C1 segment of cervical spinal cord (tissue), 14 donors: ENCODE measurements at places on chromosomes 16 and 17.

GRCh38 chr16:4212934-4213296, 29.0 kb downstream of the SRL start:
- no peak for DNase-seq

DNA sequence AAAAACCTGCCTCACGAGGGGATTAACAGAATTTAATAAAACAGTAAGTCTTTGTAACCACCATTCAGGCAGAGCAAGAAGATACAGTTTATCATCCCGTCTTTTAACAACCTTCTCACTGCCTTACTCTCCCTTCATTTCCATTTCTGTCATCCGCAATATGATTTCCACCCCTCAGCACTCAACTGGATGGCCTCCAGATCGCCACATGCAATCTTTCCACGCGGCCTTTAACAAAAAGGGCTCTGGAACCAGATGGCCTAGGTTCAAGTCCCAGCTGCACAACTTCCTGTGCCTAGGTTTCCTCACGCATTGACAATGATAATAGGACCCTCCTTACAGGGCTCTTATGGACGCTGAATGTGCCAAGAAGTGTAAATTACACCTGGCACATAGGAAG, 103.6 kb downstream of the GAS7 start:
- no peak for DNase-seq

- no peak for DNase-seq
Observed at GRCh38 chr16:49271363-49271762, 10.3 kb downstream of the CBLN1 start.

DNA sequence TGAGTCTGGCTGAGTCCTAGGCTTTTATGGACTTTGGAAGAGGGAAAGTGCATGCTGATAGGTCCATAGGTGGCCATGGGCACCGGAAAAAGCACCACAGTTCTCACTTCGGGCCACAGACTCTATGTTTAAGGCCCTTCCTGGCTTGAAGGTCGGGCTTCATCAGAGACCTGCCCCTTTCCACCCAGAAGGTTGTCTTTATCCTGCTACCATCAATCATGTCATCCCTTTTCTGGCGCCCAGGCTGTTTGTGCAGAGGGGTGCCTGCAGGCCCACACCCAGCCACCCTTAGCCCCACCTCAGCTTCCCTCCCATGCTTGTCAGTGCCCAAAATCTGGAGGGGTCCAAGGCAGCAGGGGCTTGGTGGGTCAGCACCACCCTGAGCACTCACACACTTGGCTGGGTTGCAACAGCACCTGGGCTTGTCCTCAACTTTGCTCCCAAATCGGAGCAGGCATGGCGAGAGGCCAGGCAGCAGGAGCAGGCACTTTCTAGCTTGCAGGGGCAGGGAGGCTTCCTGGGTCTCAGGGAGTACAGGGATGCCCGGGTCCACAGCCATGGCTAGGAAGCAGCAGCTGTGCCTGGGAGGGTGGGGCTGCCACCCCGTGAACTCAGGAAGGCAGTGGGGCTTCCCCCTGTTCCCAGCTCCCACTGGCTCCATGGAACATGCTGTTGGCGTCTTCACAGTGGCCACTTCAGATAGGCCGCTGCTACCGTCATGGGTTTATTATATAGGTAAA, 63.8 kb upstream of the TOM1L1 start:
- no peak for DNase-seq

DNA sequence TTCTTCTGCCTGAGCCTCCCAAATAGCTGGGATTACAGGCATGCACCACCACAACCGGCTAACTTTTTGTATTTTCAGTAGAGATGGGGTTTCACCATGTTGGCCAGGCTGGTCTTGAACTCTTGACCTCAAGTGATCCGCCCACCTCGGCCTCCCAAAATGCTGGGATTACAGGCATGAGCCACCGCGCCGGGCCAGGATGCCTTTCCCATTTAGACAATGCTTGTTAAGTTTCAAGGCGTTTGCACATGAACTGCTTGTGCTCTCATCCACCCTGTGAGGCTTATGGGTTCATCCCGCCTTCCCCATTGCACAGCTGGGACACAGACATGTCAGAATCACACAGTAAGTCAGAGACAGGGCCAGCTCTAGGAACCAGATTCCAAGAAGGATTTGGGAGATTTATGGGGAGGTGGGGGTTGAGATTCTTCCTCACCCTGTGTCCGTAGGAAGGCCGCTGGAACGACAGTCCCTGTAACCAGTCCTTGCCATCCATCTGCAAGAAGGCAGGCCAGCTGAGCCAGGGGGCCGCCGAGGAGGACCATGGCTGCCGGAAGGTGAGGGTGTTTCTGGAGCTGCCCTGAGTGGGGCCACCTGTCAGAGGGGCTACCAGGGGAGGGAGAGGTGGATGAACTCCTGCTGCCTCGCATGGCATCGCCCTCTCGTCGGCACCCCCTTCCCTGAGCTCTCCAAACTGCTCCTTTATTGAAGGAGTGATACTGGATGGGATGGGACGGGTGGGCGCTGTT, 46.3 kb downstream of the MRC2 start:
- no peak for DNase-seq

DNA sequence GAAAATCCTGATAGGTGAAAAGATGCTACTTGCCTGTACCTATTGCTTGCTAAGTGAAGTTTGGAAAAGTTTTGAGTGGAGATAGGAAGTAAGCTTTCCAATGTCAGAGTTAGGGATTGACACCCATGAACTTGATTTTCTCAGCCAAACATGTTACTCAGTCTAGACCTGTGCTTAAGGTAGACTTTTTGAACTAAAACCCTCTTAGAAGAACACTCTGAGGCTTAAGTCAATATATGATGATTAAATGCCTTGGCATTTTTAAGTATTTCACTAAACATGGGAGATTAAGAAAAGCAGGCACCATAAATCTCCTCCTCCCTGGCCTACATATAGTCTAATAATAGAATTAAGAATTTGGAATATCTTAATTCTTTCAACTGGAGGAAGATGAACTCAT, 785.6 kb upstream of the SOX9 start:
- DNase-seq: no peak

DNA sequence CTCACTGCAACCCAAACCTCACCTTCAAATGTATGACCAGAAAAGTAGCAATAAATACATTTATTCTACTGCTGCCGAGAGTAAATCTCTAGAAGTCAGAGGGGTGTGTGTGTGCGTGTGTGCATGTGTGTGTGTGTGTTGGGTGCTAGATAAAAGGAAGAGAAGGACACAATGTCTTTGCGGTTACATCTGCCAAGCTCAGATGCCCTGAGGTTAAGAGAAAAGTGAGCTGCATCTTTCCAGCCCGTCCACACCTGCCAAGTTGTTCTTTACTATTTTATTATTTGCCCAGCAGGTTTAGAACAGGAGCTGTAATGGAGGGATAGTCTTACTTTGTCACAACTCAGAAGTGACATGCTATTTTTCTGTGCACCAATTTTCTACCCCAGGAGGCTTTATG, 54.5 kb upstream of the ANKFN1 start:
- DNase-seq: no peak

DNA sequence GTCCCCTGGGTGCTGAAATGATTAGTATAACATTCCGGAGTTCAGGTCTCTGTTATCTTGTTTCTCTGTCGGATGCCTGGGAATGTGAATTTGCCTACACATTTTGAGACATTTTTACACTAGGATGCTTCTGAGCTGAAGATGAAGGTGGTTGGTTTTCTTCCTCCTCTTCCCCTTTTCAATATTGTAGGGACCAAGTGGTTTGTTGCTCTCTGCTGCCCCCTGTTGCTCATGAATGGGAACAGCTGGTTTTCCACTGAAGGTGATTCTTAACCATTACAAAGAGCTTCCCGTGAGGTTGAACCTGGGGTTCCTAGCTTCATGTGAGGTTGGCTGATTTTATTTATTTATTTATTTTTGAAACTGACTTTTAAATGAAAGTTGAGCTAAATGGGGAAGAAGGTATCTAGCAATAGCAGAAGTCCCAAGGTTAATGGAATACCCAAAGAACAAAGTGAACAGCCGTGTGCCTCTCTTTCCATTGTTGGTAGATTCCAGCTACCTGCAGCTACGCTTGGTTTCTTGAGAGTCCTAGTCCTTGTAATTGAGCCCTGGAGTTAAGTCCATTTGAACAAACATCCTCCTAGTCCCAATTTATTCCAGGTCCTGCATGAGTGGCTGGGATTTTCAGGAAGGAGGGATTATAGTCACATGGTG, 983.9 kb upstream of the EEF2KMT start:
- DNase-seq: peak; percentile 1

DNA sequence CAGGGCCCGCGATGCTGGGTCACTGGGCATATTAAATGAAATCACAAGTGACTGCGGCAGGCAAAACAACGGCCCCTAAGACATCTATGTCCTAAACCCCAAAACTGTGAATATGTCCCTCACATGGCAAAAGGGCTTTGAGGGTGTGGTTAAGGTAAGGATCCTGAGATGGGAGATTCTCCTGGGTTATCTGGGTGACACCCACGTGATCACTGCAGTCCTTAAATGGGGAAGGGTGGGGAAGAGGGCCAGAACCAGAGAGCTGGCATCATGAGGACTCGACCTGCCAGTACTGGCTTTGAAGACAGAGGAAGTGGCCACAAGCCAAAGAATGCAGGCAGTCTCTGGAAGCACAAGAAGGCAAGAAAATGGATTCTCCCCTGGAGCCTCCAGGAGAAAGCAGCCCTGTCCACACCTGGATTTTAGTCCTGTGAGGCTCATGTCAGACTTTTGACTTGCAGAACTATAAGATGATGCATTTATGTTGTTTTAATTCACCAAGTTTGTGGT, 12.5 kb downstream of the COTL1 start:
- no peak for DNase-seq

GRCh38 chr17:62566996-62567578, 60.4 kb upstream of the MRC2 start:
- DNase-seq: no peak

DNA sequence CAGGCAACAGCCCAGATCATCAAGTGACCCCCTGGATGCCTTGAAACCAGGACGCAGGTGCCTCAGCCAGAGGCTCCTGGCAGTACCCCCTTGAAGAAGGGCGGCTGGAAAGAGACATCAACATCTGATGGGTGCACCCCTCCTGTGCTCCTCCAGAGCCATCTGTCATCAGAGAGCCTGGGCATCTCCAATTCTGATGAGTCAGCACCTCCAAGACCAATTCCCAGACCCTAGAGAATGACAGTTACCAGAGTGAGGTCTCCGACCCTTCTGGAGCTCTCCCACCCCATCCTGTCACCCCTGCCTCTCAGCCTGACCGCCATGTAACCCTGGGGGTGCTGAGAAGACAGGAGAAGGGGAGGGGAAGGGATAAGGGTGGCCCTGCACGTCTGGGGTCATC, 433.7 kb downstream of the SOX9 start:
- DNase-seq: no peak

GRCh38 chr17:64281962-64282752, 19.1 kb upstream of the TEX2 start:
- DNase-seq: no peak
